ENCODE measurements at places on chromosomes 11 and 22.

GRCh38 chr11:45860764-45861510 is 13.7 kb downstream of the CRY2 start:
- DNase-seq: no peak

GRCh38 chr11:79762279-79762921 is 321.6 kb upstream of the TENM4 start:
- DNase-seq: no peak

DNA sequence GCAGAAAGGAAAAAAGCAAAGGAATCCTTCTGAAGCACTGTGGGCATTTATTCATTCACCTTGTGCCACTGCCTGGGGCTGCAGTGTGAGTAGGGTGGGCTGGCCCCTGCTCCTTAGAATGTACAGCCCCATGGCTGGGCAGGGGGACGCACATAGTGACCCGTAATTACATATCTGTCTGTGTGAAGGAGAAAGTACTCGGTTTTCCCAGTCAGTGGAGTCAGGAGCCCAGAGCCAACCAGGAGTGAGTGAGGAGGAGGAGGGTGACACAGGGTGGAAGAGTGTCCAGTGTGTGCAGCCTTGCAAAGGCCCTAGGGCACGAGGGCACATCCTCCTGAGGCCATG is 91.9 kb downstream of the CDKN1C start:
- no peak for DNase-seq

GRCh38 chr11:62337303-62338181 is at the start of gene ASRGL1:
Gene ASRGL1 (plus strand): TSS chr11:62337448. CDS start chr11:62337978, 530 bp downstream.
- DNase-seq: peak; percentile 68

DNA sequence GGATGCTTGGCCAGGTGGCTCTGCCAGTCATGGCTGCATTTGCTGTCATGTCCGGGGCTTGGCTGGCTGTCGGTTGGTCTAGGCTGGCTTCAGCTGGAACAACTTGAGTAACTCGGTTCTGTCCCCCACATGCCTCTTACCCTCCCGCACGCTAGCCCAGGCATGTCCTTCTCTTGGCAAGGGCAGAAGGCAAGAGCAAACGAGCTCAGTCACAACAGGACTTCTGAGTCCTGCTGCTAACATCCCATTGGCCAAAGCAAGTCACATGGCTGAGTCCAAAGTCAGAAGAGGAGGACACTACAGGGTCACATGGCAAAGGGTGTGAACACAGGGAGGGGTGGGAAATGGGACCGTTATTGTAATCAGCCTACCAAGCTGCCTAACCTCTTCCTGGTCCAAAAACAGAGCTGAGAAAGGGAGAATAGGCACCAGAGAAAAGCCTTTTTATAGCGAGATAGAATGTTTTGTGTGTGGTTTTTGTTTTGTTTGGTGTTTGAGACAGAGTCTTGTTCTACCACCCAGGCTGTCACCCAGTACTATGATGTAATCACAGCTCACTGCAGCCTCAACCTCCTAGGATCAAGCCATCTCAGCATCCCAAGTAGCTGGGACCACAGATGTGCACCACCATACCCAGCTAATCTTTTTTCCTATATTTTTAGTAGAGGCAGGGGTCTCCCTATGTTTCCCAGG is 81.9 kb downstream of the MN1 start:
- peak; percentile 59 for DNase-seq

- DNase-seq: no peak
Measured at GRCh38 chr11:61862714-61863547, 28.4 kb downstream of the FADS3 start.

- DNase-seq: no peak
Measured at GRCh38 chr11:38718049-38718448, 2120.0 kb upstream of the RAG2 start.

DNA sequence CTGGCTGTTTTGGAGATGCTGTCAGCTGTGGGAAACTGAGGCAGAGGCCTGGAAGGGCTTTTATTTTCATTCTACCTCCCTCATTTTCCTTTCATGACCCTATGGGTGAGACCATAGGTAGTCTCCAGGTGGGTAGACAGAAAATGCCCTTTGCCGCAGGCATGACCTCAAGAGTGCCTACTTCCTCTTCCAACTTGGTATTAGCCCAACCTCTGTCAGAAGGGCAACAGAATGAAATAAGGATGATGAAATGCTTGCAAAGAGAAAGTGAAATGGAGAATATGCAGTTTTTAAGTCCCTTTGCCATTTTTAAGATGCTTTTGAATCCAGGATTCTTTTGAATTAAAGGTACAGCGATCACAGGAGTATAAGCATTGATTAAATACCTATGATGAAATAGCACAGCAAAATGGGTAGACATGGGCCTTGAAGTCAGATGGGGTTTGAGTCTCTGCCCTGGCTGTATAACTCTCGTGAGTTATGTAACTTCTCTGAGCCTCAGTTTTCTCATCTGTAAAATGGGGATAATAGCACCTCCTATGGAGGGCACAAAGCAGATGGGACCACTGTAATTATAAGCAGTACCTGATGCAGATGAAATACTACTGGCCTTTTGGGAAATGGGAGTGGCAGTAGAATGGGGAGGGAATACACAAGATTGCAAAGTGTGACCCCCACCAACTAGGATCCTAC is 3.7 kb downstream of the ASPHD2 start:
- no peak for DNase-seq

- no peak for DNase-seq
Measured at GRCh38 chr11:94151903-94152677, 23.4 kb downstream of the PANX1 start.

DNA sequence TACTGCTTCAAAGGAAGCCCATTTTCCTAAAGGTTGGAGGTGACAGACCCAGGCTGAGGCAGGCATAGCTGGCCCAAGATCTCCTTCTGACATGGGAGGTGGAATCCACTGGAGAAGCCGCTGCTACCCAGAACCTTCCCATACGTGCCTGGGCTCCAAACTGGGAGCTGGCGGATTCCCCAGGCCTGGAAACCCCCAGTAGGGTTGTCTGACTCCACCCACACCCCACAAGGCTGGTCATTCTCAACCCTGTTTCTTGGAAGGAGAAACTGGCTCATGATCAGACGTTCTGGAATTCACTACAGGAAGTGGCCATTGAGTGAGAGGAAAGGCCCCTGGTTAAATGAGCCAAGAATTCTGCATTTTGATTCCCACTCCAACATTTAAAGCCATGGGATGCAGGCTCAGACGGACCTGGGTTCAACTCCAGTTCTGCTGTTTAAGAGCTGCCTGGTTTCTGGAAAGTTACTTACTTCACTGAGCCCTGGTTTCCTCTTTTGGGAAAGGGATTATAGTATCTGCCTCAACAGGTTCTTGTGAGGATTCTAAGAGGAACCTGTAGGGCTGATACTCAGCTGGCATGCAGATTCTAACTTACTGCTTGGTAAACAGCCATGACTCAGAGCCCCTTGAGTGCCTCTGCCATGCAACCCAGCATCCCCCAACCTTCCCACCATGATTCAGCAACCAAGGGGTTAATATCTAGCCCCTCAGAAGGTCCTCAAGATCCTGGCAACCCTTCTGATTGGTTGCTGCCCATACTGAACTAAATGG is 19.4 kb upstream of the TSKU start:
- DNase-seq: no peak

- DNase-seq: no peak
Measured at GRCh38 chr11:46856605-46857343, 10.7 kb upstream of the CKAP5 start.

- no peak for DNase-seq
Measured at GRCh38 chr11:84103096-84103495, 816.9 kb upstream of the CCDC90B start.

DNA sequence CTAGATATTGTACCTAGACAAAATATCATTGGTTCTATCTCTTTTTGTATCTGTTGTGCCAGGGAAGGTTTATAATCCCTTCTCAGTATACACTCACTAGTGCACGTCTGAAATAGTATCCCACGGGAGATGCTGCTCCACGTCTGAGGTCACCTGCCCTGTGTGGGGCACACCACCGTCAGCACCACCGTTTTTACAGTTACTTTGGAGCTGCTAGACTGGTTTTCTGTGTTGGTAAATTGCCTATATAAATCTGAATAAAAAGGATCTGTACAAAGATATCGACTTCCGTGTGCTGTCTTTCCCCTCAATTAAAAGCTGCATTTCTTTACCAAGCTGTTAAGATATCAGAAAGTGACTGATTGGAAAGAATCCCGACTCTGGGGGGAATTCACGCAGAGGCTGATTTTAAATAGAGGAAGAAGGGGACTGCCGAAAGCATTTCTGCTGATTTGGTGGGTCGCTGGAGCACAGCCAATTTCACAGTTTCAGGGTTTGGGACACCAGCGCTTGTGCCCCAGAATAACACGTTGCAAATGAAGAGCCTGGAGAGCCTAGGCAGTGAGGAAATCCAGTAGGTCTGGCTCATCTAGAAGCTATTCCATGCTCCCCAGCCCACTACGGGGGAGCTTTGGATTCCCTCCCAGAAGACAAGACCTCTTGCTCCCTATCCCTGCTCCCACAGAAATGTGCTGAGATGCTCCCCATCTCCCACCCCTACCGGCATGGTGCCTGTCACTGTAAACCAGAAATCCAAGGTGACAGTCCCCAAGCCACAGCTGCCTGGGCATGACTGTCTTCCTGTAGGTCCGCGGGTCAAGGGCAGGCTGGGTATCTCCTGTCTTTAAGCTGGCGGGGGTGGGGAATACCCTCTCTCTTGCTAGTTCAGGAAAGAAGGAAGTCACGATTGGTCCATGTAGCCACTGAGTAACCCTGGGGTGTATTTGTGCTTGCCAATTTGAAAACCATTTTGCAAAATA is 12.7 kb upstream of the MYO18B start:
- no peak for DNase-seq

- no peak for DNase-seq
Measured at GRCh38 chr11:35511666-35512065, 13.8 kb downstream of the PAMR1 start.

- no peak for DNase-seq
Measured at GRCh38 chr11:17934194-17934593, 78.7 kb downstream of the SERGEF start.

DNA sequence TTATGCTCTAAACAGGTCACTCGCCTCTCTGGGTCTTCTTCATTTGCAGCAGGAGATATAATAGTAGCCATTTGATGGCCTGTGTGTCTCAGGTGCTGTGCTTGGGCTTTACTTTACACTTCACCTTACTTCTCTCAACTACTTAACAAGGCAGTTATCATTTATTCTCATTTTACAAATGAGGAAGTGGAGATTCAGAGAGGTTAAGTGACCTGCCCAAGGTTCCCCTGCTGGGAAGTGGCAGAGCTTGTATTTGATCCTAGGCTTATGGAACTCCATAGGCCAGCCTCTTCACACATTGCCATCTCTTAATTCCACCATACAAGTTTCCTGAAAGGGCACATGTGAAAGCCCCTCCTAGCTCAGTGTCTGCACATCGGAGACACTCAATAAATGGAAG is 30.4 kb downstream of the FAM181B start:
- DNase-seq: no peak

DNA sequence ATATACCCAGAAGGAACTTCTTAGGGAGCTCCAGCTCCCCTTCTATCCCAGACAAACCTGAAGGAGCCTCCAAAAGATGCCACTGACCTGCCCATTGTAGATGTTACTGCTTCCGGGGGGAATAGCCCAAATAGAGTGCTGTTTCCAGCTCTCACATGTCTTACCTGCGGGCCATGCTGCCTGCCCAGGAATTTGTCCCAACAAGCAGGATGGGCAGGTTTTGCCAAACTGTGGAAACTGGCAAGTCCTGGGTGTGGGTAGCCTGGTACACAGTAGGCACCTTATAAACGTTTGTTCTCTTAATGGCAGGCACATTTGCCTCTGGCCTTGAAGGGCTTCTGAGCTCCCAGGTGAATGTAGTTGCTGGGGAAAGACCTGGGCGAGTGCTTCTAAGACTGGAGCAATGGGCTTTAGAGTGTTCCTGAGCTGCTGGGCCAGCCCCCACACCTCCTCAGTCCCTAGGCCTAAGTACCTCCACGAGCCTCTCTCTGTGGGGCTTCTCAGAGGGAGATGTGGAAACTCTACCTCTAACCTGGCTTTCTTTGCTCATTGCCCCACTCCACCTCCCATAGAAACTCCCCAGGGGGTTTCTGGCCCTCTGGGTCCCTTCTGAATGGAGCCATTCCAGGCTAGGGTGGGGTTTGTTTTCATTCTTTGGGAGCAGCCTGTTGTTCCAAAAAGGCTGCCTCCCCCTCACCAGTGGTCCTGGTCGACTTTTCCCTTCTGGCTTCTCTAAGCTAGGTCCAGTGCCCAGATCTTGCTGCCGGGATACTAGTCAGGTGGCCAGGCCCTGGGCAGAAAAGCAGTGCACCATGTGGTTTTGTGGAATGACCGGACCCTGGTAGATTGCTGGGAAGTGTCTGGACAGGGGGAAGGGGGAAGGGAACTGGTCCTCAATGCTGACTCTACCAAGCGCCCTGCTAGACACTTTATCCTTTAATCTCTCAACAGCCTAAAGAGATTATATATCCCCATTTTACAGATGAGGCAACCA is 37.2 kb downstream of the LIMK2 start:
- DNase-seq: no peak

DNA sequence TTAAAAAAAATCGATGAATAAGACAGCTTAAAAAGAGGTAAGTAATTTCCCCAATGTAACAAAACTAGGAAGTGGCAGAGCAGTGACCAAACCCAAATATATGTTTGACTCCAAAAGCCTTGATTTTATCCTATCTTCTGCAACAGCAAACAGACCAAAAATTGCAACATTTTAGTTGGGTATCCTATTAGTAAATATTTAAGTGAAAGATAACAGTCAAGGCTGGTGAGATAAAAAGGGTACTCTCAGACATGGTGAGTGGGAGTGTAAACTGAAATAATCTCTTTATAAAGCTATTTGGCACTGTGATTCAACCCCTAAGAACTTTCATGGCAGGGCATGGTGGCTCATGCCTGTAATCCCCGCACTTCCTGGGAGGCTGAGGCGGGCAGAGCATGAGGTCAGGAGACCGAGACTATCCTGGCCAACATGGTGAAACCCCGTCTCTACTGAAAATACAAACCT is 1.9 kb upstream of the RDX start:
- no peak for DNase-seq

DNA sequence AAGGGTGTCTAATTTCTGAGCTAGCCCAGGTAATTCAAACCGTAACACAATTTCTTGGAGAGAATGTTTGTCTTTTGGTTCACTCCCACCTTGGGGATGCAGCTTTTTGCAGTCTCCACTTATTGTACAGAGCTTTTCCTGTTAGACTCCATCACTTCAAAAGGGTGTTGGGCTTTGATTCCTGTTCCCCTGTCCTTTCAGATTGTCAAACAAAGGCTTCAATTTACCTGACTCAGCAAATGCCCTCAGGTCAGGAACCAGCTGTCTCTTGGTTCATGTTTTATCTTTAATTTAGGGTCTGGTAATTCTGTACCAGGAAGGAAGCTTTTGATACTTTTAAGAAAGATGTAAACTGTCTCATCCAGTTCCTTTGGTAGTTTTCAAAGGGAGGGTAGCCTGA is 880.6 kb downstream of the NTM start:
- DNase-seq: no peak

Data from NCI-H2171 (cell line).